Right atrium auricular region (tissue), 2 donors: ENCODE measurements at places on chromosomes 13 and 19. TPM values are rescaled to one million over a fixed set of nuclear protein-coding genes. Genes with fewer than 3 reads are reported as not detected.

DNA sequence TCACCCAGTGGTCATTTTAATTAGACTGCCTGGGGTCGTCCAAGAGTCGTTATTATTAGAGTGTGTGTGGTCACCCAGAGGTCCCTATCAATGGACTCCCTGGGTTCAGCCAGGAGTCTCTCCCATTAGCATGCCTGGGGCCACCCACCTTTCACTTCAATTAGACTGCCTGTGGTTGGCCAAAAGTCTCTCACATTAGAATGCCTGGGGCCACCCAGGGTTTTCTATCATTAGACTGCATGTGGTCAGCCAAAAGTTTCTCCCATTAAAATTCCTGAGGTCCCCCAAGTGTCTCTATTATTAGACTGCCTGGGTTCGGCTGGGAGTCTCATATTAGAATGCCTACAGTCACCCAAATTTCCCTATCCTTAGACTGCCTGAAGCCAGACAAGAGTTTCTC, 1472.6 kb downstream of the UQCRFS1 start:
- H3K36me3 ChIP-seq, result no peaks in the 10 kb centered on the region
- no peaks in the 10 kb centered on the region for H3K27me3 ChIP-seq
- DNase-seq, result peak; percentile 36

RDH8 gene
- not detected for total RNA-seq

SBSN gene
- total RNA-seq, result not detected

FARP1 gene
- total RNA-seq, result 25.7 TPM

CIC gene
- 53.5 TPM for total RNA-seq
